ENCODE measurements at places on chromosomes 7 and 10. TPM values are rescaled to one million over a fixed set of nuclear protein-coding genes. Genes with fewer than 3 reads are reported as not detected.

Gene LBX1
- under 0.01 TPM for total RNA-seq

Gene BHLHA15
- total RNA-seq = 0.26 TPM

Gene MACC1
- total RNA-seq = under 0.01 TPM

Gene SPDYE11
- total RNA-seq = not detected

Gene CHRM2
- 1.3 TPM for total RNA-seq

Gene ICA1
- total RNA-seq = not detected

Gene C10orf53
- total RNA-seq = not detected
